ENCODE measurements at places on chromosomes 6 and 20.

- DNase-seq = no peak
Measured at GRCh38 chr20:50276119-50277063, 85.8 kb downstream of the CEBPB start.

DNA sequence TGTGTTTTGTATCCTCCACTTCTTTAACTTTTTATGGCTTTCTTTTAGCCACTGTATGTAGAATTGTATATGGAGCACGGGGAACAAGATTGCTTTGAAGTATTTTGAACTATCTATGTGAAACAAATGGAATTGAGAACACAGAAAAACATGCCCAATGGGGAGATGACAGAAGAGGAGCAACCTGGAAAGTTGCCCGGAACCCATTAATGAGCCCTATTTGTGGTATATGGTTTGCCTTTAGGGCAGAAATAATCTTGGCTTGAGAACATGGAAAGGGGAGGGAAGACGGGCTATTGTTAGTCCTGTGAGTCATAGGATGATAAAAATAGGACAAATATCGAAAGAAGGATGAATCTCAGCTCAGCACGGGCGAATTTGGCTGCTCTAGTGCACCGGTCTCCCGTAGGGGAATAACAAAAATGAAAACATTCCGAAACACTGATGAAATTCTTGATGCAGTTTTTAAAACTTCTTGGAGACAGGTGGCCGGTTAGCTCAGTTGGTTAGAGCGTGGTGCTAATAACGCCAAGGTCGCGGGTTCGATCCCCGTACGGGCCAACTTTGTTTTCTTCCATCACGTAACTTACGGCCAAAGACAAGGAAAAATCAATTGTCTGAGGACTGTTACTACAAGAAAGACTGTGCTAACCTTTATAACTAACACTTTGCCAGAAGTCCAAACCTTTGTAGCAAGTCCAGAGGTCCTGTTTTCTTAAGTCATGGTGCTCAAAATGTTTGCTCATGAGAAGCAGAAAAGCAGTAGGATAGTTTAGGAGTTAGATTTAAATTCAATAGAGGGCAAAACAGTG is 15.7 kb downstream of the HMGN4 start:
- peak; percentile 65 for DNase-seq

- no peak for DNase-seq
Measured at GRCh38 chr20:57742507-57743181, 32.8 kb upstream of the PMEPA1 start.

DNA sequence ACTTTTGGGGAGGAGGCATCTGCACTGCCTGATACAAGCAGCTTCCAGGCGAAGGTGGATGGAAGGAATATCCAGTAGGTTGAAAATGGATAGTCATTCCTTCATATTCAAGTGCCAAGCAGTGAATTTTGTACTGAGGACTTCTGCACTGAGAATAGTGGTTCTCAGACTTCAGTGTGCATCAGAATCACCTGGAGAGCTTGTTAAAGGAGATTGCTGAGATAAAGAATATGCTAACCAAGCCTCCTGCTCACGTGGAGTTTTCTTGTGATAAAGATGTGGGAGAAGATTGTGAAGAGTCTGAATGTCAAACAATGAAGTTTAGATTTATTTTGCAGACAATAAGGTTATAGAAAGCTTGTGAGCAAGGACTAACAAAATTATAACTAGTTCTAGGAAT is 97.8 kb downstream of the HFE start:
- no peak for DNase-seq

- no peak for DNase-seq
Measured at GRCh38 chr20:12594410-12595088, 414.2 kb upstream of the SPTLC3 start.

GRCh38 chr6:15487262-15487661 is 175.6 kb downstream of the DTNBP1 start:
- no peak for DNase-seq

DNA sequence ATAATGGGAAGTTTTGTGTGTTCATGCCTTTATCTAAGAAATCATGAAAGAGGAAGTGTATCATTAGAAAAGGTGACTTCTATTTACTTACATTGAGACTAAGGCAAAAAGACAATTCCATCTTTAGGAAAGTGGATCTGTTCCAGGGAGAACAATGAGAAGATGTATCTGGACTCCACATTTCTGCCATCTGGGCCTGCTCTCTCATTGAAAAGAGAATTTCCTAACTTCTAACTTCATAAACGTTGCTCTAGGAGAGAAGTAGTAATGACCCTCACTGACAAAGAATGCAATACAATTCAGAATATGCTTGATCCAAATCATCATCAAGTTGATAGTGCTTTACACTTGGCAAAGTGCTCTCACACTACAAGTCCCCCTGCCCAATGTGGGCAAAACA is 294.2 kb downstream of the OGFRL1 start:
- no peak for DNase-seq

- DNase-seq = peak; percentile 56
Measured at GRCh38 chr6:26329763-26330511, 35.1 kb upstream of the BTN3A2 start.

- DNase-seq = no peak
Measured at GRCh38 chr6:141199074-141199473, 933.7 kb upstream of the GJE1 start.

DNA sequence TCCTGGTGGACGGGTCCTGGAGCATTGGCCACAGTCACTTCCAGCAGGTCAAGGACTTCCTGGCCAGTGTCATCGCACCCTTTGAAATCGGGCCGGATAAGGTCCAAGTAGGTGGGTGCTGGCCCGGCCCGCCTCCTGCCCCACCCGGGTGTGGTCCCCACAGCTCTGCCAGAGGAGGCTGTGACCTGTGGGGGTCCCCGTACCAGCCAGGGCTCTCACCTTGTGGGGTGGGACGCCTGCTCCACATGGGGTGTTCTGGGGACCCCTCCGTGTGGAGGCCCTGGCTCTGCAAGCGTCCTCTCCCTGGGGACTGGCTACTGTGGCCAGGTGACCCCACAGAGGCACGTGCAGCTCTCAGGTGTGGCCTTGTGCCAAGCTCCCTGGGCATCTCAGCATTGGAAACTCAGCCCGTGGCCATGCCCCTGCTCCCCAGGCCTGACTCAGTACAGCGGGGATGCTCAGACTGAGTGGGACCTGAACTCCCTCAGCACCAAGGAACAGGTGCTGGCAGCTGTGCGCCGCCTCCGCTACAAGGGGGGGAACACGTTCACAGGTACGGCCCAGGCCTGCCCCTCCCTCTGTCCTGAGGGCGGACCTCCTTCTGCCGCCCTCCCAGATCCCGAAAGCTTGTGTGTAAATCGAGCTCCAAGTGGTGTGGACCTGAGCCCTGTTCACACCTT is 14.7 kb downstream of the COL20A1 start:
- no peak for DNase-seq

DNA sequence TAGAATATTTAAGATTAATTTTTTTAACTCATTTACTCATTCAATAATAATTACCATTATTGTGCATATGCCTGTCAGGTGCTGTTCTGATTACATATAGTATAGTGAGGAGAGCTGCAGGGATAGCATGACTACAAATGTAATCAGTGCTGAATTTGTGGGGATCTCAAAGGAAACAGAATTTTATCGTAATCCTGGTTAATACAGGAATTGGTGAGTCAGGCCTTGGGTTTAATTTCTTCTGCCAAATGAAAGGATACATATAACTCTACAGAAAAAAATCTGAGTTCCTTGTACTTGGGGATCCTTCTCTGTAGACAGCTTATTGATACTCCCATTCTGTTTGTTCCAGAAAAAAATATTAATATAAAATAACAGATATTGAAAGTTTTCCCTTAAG is 297.2 kb downstream of the GJA1 start:
- DNase-seq = no peak

- DNase-seq = no peak
Measured at GRCh38 chr6:13390658-13391057, 62.3 kb upstream of the TBC1D7 start.

GRCh38 chr20:6450841-6451240 is 316.6 kb upstream of the BMP2 start:
- no peak for DNase-seq

DNA sequence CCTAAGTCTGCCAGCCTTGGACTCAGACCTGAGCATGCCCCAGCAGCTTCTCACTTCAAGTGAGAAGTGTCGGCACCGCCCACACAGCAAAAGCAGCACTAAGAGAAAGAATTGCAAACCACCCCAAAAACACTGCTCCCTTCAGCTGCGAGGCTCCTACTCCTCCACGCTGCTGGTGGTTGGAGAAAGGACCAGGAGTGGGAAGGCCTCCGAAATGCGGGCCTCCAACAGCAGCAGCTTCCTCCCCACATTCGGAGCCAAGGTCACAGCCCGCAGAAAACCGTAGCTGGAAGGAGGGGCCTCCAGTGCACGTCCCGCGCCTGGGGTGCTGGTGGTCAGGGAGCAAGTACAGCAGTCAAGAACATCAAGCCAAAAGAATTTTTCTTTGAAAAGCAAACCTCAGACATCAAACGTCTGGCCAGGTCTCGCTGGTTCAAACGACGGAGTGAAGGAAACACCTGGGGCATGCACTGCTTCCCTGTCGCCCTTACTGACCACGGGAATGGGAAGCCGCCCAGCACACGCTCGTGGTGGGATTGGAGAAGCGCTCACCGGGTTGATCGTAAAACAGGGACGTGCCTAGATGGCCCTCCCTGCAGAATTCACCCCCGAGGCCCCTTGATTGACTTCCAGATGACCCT is 185.6 kb upstream of the CST7 start:
- no peak for DNase-seq

- no peak for DNase-seq
Measured at GRCh38 chr6:85096976-85097375, 332.6 kb upstream of the TBX18 start.

DNA sequence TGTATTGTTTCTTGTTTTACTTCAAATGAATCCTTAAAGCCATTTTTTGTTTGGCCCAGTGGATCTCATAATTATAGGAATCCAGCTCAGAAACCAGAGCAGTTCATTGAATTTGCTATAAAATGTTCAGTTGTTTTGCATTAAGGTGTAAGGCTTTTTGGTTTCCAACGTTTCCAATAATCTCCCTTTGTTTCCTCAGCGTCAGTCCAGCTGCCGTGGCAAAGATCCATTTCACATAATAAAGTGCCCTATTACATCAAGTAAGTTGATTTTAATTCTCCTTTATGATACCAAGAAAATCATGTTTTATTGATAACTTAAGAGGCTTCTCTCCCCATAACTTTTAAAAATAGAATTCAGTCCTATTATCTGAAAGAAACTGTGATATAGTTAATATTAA is 472.6 kb downstream of the UTRN start:
- no peak for DNase-seq

GRCh38 chr6:8934318-8934717 is 499.0 kb upstream of the SLC35B3 start:
- no peak for DNase-seq

DNA sequence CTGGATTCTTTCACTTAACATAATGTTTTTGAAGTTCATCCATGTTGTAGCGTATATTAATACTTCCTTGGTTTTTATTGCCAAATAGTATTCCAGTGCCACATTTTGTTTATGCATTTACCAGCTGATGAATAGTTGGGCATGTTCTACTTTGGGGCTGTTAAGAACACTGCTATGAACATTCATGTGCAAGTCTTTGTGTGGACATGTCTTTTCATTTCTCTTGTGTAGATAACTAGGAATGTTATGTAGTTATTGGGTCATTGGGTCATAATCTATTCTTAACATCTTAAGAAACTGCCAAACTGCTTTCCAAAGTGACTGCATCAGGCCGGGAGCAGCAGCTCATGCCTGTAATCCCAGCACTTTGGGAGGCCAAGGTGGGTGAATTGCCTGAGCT is 43.8 kb upstream of the GLP1R start:
- DNase-seq = no peak

DNA sequence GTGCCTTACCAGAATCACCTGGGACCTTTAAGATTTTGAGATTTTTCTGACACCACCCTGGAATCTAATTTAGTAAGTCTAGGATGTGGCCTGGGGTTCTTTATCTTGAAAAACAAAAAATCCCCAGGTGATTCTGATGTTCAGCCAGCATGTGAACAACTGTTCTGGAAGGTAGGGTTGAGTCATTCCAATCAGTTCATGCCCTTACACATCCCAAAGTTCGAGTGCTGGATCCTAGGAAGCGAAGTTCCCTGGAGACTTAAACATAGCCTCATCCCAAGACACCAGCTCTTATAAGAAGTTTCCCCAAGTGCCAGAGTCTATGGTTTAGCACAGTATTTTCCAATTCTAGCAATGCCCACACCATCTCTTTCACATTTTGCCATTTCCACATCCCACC is 6.3 kb upstream of the TSHZ2 start:
- no peak for DNase-seq

DNA sequence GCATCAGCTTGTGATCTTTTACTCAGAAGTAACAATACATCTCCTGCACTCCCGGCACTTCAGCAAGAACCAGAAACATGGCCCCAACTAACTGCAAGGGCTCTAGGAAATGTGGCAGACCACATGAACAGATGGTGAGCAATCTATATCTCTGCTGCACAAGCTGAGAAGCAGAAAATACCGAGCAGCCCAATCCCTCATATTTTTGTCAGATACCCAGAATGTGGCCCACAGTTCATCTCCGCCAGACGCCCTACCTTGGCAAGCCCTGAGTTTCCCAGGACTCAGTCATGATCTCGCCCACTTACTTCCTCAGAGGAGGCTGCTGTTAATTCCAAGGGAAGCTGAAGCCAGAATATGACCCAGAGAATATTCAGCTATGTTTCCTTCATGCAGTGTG is 63.1 kb upstream of the PHACTR1 start:
- no peak for DNase-seq

DNA sequence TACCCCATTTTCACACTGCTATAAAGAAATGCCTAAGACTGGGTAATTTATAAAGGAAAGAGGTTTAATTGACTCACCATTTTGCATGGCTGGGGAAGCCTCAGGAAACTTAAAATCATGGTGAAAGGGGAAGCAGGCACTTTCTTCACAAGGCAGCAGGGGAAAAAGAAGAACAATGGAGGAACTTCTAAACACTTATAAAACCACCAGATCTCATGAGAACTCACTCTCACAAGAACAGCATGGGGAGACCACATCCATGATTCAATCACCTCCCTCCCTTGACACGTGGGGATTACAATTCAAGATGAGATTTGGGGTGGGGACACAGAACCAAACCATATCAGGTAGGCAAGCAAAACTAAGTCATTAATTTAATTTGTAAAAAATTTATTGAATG is 343.2 kb downstream of the FRK start:
- no peak for DNase-seq

- DNase-seq = no peak
Measured at GRCh38 chr6:169935861-169936260, 184.4 kb downstream of the ERMARD start.

- DNase-seq = no peak
Measured at GRCh38 chr6:30752157-30752927, 8.0 kb upstream of the IER3 start.

DNA sequence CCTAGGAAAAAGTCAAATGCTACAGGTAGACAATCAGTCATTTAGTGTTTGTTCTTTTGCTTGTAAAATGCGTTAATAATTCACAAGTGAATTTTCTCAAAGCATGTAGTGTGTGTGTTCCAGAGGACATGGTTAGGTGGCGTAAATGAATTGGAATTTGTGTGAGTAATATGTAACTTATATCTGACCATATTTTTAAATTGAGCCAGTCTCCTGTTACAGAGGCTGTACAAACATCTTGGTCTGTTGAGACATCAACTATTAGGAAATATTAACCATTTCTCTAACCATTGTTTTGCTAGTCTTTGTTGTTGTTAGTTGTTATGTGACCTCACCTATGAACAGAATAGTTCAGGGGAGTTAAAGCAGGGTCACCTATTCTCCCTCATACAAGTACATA is 22.7 kb downstream of the MCM8 start:
- no peak for DNase-seq
